ENCODE measurements at places on chromosomes 1 and 21. TPM values are rescaled to one million over a fixed set of nuclear protein-coding genes. Genes with fewer than 3 reads are reported as not detected.

- no peak for DNase-seq
These were observed 166.5 kb downstream of the TPR start for GRCh38 chr1:186208405-186209129.

GNL2 gene
- total RNA-seq = 77.5 TPM

PGLYRP4 gene
- not detected for total RNA-seq

DNA sequence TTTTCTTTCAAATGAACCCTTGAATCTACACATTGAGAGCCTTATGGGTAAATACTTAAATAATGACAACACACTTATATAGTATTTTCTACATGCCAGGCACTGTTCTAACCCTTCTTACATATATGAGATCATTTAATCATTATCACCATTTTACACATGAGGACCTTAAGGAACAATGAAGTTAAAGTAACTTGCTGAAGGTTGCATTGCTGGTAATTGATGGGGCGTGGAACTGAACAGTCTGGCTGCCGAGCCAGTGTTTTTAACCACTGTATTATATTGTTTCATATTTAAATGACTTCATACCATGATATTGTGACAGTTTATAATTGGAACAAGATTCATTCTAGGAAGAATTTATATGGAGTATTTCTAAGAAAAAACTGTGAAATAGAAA lies 111.9 kb upstream of the TENT5C start:
- DNase-seq = no peak

DNA sequence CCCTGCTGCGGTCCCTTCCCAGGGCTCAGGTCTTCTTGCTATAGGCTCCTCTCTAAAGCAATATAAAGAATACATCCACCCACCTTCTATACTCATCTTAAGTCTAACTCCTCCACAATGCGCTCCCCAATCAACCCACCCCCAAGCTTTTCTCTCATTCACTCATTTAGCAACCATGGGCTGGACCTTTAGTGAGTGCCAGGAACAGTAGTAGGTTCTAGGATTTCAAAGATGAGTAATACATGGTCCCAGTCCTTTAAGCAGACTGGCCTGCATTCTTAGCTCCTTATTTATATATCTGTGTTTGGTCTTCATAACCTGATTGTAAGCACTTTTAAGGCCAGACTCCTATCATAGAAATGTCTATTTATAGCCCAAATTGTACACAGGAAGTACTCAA lies 5.9 kb downstream of the CAMK1G start:
- no peak for DNase-seq

- DNase-seq = no peak
These were observed 43.7 kb downstream of the SAMD13 start for GRCh38 chr1:84345220-84345619.

CRNN gene
- not detected for total RNA-seq

PLA2G2D gene
- not detected for total RNA-seq

DNA sequence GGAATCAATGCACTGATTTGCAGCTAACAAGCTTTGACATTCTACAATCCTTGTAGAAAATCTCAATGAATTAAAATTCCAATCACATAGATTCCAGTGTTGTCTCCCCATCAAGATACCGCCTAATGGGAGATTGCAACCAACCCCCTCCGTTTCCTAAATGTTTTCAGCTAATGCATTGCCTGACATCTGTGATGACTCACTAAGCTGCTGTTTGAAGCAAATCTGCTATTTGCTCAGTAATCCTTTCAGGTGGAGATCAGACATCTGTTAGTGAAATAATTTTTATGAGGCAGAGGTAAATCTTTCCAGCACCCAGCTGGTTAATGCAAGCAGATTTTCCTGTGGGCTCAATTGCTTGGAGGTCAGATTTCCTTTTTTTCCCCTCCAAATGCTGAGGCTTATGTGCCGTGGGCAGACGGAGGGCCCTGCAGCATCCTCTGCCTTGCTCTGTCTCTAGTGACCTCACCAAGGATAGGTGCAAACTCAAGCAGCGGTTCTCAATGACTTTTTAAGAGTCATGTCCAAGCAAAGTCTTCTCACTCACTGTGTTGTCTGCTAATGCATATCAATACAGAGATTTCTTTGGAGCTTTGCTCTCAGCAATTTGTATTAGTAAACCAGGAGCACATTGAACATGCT lies 91.1 kb upstream of the RAB3GAP2 start:
- no peak for DNase-seq

Measured in HT-29 (cell line).